ENCODE measurements at places on chromosomes 1 and 21.

DNA sequence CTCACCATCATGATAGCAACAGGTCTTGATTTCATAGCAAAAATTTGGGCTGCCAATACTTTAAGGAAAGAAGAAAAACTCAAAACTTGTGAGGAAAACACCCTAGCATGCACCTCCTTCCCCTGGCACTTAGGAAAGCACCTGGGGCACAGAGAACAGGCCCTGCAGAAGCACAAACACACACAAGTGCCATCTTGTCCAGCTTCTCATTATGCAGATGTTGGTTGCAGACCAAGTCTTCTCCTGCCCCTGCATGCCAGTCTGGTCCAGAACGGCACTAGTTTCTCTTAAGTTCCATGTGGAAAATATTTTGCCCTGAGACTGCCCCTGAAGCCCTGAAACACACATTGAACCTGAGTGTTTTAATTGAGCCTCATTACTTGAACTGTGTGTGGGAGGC lies 6.3 kb upstream of the ETV3 start:
- no peak for DNase-seq

GRCh38 chr1:69976896-69977295 lies 228.5 kb downstream of the LRRC40 start:
- DNase-seq = no peak

GRCh38 chr1:230979952-230980351 lies 1.1 kb downstream of the ARV1 start:
- no peak for DNase-seq

- no peak for DNase-seq
These were observed 83.4 kb downstream of the SLC16A1 start for GRCh38 chr1:112872551-112872962.

- DNase-seq = no peak
These were observed 58.8 kb downstream of the MAP3K21 start for GRCh38 chr1:233386336-233386735.

- DNase-seq = no peak
These were observed 48.3 kb downstream of the ATG4C start for GRCh38 chr1:62832276-62832675.

DNA sequence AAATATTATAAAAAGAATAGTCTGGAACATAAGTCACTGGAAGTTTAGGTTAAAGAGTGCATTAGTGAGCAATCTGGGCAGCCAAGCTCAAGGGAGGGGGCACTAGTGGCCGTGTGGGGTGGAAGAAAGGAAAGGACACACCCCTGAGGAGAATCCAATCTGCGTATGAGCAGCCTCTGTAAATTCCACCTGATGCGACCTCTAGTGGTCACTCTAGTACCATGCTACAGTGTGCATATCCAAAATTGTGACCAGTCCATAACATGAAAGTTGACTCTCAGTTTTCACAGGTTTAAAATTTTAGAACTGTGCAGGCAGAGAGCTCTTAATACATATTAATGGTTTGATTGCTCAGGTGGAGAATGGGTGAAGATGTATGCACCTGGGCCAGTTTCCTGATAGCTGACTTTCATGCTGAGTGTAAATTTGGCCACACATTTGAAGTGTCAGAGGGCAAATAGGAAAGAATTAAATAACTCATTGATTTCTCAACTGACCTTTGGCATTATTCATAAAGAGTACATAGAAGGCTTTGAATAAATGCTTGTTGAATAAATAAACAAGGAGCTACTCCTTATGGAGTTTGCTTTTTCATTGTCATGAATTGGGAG lies 105.9 kb upstream of the C21orf91 start:
- DNase-seq = peak; percentile 67

GRCh38 chr1:115116512-115116911 lies 27.2 kb upstream of the TSPAN2 start:
- peak; percentile 11 for DNase-seq

DNA sequence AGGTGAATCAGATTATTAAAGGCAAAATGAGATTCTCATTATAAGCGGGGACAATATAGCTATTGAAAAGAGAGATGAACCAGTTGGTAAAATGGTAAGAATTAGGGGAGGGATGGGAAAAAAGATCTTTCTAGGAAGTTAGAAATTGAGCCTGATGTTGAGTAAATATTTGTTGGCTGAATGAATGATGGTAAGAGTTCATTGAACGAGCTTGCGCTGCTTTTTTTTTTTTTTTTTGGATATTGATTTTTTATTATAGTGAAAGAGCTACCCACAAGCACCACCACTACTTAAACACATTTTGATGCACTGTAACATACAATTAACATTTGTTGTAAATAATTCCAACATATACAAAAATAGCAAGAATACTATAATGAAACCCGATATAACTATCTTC lies 1.1 kb upstream of the GCLM start:
- no peak for DNase-seq

GRCh38 chr1:186210258-186210657 lies 164.8 kb downstream of the TPR start:
- DNase-seq = no peak

GRCh38 chr1:153238527-153238926 lies 21.0 kb upstream of the LORICRIN start:
- peak; percentile 9 for DNase-seq
